Substantia nigra (tissue), 51 donors: ENCODE measurements at places on chromosomes 16 and 17.

DNA sequence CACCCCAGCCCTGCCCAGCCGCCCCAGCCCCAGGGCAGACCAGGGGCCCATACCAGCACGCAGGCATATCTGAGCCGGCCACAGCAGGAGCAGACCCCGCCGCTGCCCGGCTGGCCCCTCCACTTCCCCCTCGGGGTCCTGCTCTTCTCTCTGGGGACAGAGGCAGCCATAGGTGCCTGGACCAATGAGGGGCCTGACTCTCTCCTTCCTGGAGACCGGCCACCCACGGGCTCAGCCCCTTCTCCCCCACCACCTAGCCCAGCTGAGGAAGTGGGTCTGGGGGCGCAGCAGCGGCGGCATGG is 3.8 kb downstream of the TMC6 start:
- DNase-seq = no peak

- DNase-seq = no peak
Observed at GRCh38 chr16:86449446-86450095, 60.8 kb upstream of the FOXF1 start.

- no peak for DNase-seq
Observed at GRCh38 chr17:82882715-82883418, 43.0 kb upstream of the ZNF750 start.

DNA sequence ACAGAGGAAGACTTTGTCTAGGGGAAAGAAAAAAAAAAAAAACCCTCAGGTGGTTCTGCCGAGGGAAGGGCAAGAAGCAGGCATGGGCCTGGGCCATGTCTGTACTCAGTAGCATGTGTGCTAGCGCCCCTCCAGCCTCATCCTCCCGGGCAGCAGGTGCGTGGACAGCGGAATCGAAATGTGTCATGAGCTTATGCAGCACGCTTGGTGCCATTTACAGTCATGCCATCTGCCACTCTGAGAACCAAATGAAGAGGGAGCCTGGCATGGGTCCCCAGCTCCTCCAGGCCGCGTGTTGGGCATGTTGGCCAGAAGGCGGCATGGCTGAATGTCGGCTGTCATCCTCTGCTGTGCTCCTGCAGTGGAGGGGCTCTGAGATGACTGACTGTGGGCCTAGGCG is 31.4 kb downstream of the CRAMP1 start:
- no peak for DNase-seq

GRCh38 chr17:50547736-50548083 is 736 bp downstream of the SPATA20 start:
- DNase-seq = no peak

DNA sequence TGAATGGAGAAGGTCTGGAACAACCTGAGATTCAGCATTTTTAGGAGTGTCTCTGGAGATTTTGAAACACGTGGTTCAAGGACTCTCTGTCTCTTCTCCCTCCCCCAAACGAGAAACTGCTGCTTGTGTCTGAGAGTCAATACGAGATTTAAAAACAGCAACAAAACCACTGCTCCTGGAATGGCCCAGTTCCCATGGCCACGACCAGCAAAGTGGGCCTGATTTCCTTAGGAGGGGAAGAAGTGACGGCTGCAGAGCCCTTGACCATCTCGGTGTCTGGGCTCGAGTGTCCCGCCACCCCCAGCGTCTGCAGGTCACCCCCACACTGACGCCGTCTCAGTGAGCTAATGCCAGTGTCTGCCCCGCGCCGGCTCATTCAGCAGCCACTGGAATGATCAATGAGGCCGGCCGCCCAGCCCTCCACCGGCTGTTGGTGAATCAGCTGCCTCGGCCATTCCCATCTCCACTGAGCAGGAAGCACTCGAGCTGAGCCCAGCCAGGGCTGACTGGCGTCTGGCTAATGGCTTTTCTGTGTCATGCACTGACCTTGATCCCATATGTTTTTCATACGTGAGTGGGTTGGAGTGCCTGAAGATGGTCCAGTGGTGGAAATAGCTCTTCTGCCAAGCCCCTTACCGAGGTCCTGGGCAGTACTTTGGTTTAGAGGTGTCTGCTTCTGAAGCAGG is 151.8 kb downstream of the PITPNC1 start:
- peak; percentile 88 for DNase-seq

- DNase-seq = no peak
Observed at GRCh38 chr16:54931120-54932014, 702 bp downstream of the IRX5 start.

GRCh38 chr17:66663041-66663606 is 171.8 kb upstream of the CACNG5 start:
- DNase-seq = no peak

- no peak for DNase-seq
Observed at GRCh38 chr17:50157891-50158290, 7.4 kb upstream of the PPP1R9B start.

DNA sequence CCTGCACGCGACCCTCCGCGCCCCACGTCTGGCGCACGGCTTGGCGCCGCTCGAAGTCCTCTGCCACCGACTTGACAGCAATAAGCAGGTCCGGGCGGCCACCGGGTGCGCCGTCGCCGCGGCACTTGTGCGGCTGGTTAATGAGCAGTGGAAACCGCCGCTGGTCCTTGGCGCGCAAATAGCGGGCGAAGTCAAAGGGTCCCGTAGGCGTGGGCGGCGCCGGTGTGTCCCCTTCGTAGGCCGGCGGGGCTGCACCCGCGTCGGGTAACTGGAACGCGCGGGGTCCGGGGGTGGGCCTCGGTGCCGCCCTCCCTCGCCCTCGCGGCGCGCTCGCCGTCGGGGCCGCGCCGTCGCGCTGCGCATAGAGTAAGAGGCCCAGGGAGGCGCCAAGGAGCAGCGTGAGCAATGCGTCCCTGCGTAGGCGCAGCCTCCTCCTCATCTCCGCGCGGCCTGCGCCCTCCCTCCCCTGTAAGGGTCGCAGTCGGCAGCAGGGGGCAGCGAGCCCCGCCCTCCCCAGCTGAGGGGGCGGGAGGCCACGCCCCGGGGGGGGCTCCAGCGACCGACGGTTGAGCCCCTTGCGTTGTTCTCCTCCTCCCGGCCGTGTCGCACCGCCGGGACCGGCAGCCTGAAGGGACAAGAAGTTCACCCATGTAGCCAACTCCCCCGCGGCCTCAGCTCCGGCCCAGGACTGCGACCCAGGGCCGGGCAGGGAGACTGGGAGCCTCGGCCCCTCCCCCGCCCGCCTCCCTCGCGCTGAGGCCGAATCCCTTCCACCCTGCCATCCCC is 558 bp downstream of the B3GNT9 start:
- DNase-seq = no peak

- DNase-seq = no peak
Observed at GRCh38 chr17:70130289-70130688, 39.0 kb upstream of the KCNJ2 start.

- DNase-seq = no peak
Observed at GRCh38 chr17:33131620-33132019, 140.0 kb downstream of the SPACA3 start.

DNA sequence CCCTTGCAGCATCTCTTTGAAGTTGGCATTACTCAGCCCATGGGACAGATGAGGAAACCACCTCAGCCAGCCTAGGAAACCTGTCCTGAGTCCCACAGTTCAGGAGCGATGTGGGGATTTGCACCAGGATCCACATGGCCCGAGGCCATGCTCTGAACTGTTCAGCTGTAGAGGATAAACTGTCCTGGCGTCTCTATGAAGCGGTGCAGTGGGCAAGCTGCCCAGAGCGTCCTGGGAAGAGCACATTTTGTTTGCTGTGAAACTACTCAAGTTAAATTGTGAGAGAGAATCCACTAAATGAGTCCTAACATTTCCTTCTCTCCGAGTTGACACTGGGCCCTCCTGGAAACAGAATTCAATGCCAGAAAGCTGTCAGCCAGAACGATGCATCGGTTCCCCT is 276.6 kb upstream of the TNRC6C start:
- DNase-seq = no peak

- DNase-seq = peak; percentile 26
Observed at GRCh38 chr17:47240806-47241205, 12.8 kb upstream of the ITGB3 start.

- DNase-seq = no peak
Observed at GRCh38 chr17:76250141-76250540, 9.8 kb upstream of the RNF157 start.

DNA sequence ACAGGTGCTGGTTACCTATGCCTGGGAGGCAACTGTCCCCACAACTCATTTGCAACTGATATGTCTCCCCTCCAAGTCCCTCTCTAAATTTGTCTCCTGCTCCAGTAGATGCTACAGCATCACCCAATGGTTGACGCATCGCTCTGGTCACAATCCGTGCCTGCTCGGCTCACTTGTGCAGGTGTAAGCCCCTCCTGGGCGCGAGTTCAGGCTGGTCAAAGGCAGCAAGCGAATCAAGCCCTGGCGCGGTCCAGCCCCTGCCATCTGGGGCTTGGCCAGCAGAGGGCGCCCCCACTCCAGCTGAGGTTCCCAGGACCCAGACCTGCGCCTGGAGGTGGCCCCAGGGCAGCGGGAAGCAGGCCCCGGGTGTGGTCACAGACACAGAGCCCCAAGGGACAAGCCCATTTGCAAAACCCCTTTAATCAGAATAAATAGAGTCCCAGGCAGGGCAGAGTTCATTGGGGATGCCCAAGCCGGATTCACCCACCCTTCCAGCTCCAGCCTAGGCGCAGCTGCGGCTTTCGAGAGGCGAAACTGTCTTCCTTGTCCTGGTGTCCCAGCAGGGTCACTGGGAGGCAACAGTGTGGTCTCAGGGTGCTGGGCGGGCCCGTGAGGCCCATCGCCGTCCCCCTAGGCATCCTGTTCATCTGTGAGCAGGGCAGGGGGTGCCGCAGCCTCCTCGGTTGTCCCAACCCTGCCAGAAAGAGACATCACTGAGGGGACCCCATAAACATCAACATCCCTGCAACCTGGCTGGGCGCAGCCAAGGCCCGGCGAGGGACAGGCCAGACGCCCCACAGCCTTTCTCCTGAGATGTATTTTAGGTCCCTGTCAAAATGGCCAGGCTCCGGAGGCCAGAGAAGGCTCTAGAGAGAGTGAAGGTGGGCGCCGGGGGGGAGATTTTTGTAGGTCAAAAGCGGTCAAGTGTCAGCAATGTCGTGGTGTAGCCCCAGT is 15.8 kb downstream of the TMC6 start:
- peak; percentile 30 for DNase-seq

- DNase-seq = no peak
Observed at GRCh38 chr16:50386774-50387173, 18.0 kb upstream of the BRD7 start.

DNA sequence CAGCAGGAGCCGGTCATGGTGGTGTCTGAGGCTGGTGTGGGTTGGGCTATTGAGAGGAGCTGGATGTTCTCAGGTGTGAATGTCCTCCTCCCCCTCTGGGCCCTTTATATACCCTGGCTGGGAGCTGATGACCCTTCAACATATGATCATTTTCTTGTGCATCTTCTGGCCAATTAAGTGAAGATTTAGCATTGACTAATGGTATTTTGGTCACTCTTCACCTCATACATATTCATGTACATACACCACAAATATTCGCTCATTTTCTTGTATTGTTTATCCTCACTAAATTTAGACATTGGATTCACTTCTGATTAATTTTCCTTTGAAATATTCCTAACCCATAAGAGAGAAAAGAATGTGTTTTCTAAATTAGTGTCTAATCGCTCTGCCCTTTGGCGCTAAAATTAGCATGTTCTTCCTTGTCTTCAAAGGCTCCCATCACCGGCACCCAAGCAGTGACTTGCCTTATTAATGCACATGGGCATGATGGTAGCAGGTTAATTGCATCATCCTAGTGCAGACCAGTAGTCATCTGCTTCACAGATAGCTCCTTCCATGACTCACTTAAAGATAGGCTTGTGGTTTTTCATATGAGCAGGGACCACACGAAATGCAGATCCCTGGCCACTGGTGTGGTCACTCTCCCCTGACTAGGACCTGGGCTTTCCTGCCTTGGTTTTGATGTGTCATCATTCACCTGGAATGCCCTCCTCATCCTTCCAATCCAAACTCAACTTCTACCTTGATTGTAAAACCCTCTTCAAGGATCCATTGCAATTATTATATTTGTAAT is at the start of gene KRTAP2-4:
Gene KRTAP2-4, minus strand, starts transcription at position 51 of the 796 bp plus-strand sequence. Its CDS starts 34 bp downstream, at position 17.
- DNase-seq = no peak

- DNase-seq = no peak
Observed at GRCh38 chr17:7039832-7040231, 4.0 kb downstream of the SLC16A13 start.

GRCh38 chr17:64024215-64024654 is 3.8 kb upstream of the ICAM2 start:
- DNase-seq = no peak

- no peak for DNase-seq
Observed at GRCh38 chr16:50498431-50499155, 49.6 kb upstream of the NKD1 start.

DNA sequence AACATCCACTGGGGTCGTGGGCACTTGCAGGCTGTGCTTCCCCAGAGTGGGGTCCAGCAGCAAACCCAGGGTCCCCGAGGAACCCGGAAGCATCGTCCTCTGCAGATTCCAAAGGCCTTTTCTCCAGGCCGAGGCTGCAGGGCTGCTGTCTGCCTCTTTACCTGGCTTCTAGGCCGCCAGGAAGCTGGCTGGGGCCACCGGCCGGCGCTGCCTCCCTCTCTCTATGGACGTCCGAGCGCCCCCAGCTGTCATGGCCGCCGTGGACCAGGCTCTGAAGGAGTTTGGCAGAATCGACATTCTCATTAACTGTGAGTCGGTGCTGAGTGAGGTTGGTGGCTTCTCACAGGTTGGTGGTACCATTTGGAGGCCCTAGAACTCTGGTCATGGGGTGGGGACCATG is 5.6 kb downstream of the DECR2 start:
- no peak for DNase-seq

GRCh38 chr16:88761143-88761534 is 23.9 kb downstream of the PIEZO1 start:
- no peak for DNase-seq

DNA sequence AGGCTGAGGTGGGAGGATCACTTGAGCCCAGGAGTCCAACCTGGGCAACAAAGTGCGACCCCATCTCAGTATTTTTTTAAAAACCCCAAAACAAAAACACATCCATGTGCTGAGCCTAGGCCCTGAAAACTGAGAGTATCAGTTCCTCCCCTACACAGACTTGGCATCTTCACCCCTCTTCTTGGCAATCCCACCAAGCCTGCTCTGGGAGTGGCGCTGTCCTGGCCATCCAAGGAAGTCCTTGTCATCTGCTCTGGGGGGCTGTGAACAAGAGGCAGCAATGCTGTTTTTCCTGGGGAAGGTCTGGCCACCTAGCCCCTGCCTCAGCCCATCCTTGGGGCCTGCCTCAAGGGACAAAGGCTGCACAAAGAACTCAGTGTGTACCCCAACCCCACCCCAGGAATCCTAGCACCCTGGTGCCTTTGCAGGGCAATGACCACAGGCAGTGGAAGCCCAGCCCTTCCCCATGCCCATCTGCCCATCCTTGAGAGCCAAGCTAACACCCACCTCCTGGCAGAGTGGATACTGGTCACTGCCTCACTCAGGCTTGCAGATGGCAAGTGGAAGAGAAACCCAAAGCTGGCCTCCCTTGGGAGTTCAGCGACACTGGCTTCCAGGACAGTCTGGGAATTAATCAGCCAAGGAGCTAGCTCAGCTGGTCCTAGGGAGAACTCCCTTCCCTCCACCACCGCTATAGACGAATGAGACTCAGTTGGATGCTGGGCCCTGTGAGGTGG is 14.8 kb upstream of the GFOD2 start:
- no peak for DNase-seq
